Esophagus squamous epithelium (tissue), 5 donors: ENCODE measurements at places on chromosomes 4 and X.

GRCh38 chrX:15594371-15594770, 6.4 kb downstream of the ACE2 start:
- no peak overlapping the region for H3K4me3 ChIP-seq
- no peaks in the 10 kb centered on the region for H3K4me1 ChIP-seq
- DNase-seq, result no peak
- H3K36me3 ChIP-seq, result no peaks in the 10 kb centered on the region
- H3K27me3 ChIP-seq, result no peaks in the 10 kb centered on the region
- H3K27ac ChIP-seq, result no peak overlapping the region

DNA sequence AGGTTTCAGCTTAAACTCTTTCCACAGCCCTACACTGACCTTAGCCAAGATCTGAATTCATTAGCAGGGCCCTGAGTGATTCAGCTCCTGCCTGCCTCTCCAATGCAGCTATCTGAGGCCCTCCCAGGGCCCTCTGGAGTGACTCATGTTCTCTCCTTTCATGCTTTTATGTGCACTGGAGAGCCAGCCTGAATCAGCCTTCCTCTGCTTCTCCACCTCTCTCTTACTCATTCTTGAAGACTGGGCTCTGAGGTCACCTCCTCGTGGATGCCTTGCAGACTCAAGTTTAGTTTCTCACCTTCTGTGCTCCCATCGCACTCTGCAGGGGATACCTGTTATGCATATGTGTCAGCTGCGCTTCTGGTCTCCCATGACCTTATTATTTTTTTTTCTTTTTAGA, 3.1 kb upstream of the OCIAD2 start:
- no peak overlapping the region for H3K4me3 ChIP-seq
- H3K27me3 ChIP-seq, result no peaks in the 10 kb centered on the region
- H3K27ac ChIP-seq, result peak overlapping the region; percentile 35

GRCh38 chr4:156291317-156291716, 337.7 kb upstream of the CTSO start:
- H3K4me1 ChIP-seq, result no peaks in the 10 kb centered on the region
- DNase-seq, result no peak
- no peak overlapping the region for H3K4me3 ChIP-seq
- H3K36me3 ChIP-seq, result no peaks in the 10 kb centered on the region

- no peak overlapping the region for H3K27ac ChIP-seq
- peaks cover 35% of the 10 kb centered on the region for H3K36me3 ChIP-seq
- no peak for DNase-seq
- no peaks in the 10 kb centered on the region for H3K4me1 ChIP-seq
- H3K4me3 ChIP-seq, result no peak overlapping the region
Measured at GRCh38 chr4:52617336-52618020, 41.6 kb downstream of the USP46 start.

DNA sequence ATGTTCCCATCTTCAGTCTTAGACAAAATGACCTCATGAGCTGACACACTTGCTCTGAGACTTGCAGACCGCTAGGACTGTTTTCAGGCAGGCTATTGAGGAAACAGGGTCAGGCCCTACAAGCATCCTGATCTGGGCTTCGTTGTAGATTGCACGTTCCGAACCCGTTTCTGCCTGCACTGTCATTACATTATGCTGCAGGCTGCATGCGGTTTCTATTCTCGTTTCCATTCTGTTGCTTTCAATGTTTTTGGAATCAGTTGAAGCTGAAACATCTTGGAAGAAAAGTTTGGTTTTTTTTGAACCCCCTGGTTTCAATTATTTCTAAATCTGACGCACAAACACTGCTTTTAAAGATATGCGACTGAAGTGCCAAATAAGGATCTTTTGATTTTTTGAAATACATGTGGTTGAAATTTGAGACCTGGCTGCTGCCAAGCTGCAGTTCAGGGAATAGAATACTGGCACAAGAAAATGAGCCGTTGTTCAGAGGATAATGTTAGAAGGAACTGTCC, 716.1 kb upstream of the INTU start:
- no peak overlapping the region for H3K27ac ChIP-seq
- no peak for DNase-seq
- no peaks in the 10 kb centered on the region for H3K4me1 ChIP-seq
- H3K4me3 ChIP-seq, result no peak overlapping the region

GRCh38 chr4:114187592-114187991, 208.1 kb upstream of the ARSJ start:
- H3K27ac ChIP-seq, result no peak overlapping the region
- no peak overlapping the region for H3K4me3 ChIP-seq
- H3K27me3 ChIP-seq, result no peaks in the 10 kb centered on the region

DNA sequence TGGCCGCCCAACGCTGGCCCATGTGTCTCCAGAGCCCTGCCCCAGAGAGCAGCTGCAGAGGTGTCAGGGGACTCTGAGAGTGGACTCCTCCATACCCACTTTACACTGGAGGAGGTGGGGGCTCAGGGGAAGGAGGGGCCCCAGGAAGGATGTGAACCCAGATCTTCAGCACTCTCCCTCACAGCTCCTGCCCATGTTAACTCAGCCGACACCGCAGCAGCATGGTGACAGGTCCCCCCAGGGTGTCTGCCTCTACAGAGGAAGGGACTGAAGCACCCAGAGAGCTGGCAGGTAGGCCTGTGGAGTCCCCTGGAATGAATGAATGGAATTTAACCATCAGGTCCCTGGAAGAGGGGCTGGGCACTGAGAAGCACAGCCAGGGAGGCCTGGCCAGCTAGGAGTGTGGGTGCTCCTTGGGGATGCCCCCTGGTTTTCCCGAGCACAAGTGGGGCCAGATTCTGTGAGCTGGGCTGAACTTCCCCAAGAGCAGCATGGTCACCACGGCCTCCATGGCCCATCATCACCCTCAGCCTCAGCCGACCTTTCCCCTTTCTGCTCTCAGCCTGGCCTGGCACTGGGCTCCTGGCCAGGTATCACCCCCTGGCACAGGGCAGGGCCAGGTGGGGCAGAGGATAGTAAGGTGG, 21.9 kb downstream of the SH3BP2 start:
- no peak for DNase-seq
- H3K4me3 ChIP-seq, result no peak overlapping the region
- no peaks in the 10 kb centered on the region for H3K36me3 ChIP-seq
- H3K27me3 ChIP-seq, result no peaks in the 10 kb centered on the region

DNA sequence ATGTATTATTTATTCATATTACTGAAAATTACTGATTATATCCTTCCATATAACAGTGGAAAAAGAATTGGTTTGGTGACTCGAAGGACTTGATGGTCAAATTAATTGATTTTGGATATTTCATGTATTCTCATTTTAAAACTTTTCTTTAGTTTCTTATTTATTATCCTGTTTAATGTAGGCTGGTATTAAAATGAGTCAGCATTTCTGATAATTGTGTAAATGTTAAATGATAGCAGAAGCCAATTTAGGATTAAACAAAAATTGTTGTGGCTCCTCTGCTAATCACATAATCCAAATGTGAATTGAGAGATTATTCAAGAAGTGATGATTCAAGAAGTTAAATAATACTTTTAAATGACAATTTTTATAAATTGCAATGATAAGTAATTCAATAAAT, 38.7 kb downstream of the PDLIM5 start:
- H3K4me3 ChIP-seq, result no peak overlapping the region
- peaks cover 40% of the 10 kb centered on the region for H3K4me1 ChIP-seq
- no peak overlapping the region for H3K27ac ChIP-seq
- no peaks in the 10 kb centered on the region for H3K27me3 ChIP-seq
- no peak for DNase-seq
- no peaks in the 10 kb centered on the region for H3K36me3 ChIP-seq

- H3K4me3 ChIP-seq, result no peak overlapping the region
- H3K4me1 ChIP-seq, result no peaks in the 10 kb centered on the region
- H3K27me3 ChIP-seq, result no peaks in the 10 kb centered on the region
- H3K27ac ChIP-seq, result no peak overlapping the region
- no peak for DNase-seq
Measured at GRCh38 chrX:20452487-20452886, 185.8 kb upstream of the RPS6KA3 start.

DNA sequence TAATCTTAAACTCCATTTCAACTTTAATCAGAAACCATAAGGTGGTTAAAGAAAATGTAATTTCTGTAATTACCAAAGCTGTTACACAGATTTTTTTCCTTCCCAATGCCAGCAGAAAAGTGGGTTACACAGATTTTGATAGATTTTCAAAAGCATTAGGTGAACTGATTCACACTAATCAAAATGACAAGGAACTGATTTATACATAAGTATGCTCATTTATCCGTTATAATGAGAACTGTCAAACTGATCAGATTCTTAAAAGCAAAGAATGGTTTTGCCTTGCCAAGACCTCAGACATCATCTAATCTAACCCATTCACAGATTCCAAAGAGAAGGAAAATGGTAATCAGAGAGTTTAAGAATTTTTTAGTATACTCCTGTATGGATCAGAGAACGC, 5.2 kb downstream of the UGDH start:
- peaks cover 4% of the 10 kb centered on the region for H3K36me3 ChIP-seq
- DNase-seq, result no peak
- H3K27me3 ChIP-seq, result no peaks in the 10 kb centered on the region
- no peak overlapping the region for H3K27ac ChIP-seq
- H3K4me1 ChIP-seq, result no peaks in the 10 kb centered on the region

DNA sequence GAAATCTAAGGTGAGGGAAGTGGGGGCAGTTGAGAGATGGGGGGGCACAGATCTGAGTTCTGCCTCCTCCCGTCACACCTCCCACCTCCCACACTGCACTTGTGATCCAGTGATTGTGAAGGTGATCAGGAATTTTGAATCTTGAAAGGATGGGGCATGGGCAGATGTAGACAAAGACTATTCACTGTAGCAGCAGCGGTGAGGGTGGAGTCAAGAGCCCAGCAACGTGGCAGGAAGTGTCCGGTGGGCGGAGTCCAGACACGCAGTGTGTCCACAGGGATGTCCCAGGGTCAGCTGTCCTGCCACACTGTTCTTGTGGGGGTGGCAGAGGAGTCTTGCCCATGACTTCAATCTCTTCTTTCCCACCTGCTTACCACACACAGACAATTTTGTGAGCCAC, 330.5 kb upstream of the GALNT7 start:
- no peaks in the 10 kb centered on the region for H3K36me3 ChIP-seq
- H3K27ac ChIP-seq, result no peak overlapping the region
- H3K27me3 ChIP-seq, result no peaks in the 10 kb centered on the region
- H3K4me3 ChIP-seq, result no peak overlapping the region
- no peak for DNase-seq
- no peaks in the 10 kb centered on the region for H3K4me1 ChIP-seq

DNA sequence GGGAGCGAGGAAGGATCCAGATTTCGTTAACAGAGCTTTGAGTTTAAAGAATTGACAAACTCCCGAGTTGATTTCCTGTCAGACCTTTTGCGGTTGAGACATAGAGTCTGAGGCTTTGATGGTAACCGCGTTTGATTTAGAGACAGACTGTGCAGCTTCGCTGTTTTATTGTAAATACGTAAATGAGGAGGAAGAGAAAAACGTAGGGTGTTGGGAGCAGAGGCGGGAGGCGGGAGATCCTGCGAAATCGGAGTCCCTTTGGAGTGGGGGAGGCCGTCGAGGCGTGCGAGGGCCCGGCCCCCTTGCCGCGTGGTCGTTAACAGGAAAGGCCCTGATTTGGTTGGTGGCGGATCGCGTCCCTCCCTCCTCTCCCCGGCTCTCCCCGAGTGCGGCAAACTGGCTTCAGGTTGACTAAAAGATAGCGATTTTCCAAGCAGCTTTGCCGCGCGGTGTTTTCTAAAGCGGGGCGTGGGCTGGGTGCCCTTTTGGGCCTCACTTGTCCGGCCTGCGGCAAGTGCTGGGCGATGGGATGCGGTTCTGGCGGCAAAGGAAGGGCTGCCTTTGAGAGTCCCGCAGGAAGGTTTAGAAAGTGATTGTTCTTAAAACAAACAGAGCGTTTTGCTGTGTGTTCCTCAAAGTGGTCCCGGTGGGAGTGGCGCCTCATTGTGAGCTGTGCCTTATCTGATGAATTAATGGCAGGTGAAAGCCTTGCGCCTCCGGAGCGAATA, 857 bp downstream of the SCML1 start:
- no peaks in the 10 kb centered on the region for H3K36me3 ChIP-seq
- H3K4me3 ChIP-seq, result peak overlapping the region; percentile 42
- DNase-seq, result no peak
- H3K4me1 ChIP-seq, result peaks cover 15% of the 10 kb centered on the region
- peak overlapping the region; percentile 93 for H3K27ac ChIP-seq

DNA sequence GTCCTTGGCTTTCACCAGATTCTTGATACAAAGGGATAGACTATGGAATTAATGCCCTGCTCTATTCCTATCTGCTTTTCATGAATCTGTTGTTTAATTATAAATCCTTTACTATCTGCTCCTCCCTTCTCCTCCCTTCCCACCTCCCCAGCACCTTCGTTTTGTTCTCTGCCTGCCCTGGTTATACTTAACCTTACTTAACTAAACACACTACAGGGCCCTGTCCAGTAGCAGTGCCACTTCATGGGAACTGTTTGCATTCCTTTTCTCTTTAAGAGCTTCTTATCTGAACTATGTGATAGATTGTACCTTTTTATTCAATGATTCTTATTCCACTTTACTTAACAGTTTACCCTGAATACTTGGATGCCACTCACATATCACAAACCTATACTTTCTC, 830 bp downstream of the HOPX start:
- H3K27ac ChIP-seq, result peak overlapping the region; percentile 80
- no peak for DNase-seq
- H3K36me3 ChIP-seq, result no peaks in the 10 kb centered on the region
- H3K27me3 ChIP-seq, result no peaks in the 10 kb centered on the region

DNA sequence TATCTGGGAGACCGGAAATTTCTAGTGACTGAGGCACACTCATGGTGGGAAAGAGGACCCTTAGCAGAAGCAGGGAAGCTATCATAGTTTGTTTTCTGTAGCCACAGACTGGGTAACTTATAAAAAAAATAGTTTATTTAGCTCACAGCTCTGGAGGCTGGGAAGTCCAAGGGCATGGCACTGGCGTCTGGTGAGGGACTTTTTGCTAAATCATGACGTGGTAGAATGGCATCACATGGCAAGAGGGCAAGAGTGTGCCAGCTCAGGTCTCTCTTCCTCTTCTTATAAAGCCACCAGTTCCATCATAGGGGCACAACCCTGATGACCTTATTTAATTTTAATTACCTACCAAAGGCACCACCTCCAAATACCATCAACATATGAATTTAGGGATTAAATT, 13.3 kb downstream of the APLN start:
- no peak overlapping the region for H3K4me3 ChIP-seq
- H3K4me1 ChIP-seq, result peaks cover 4% of the 10 kb centered on the region
- DNase-seq, result no peak
- H3K27ac ChIP-seq, result no peak overlapping the region
- H3K36me3 ChIP-seq, result no peaks in the 10 kb centered on the region

DNA sequence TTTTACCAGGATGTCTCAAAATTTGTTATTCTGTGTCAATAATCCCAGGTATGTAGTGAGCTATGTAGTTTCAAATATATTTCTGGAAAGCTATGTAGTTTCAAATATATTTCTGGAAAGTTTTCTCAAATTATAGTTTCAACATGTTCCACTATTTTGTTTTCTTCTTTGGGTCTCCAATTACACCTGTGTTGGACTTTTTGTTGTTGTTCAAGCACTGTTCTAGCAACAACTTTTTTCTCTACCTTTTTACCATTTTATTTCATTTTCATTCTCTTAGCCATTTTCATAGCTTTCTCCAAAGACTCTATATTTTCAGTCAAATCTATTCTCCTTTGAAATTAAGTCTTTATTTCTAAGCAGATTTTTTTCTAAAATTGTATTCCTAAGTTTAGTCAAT, 88.4 kb downstream of the LCORL start:
- H3K4me3 ChIP-seq, result no peak overlapping the region
- H3K27ac ChIP-seq, result no peak overlapping the region
- H3K4me1 ChIP-seq, result no peaks in the 10 kb centered on the region
